Stimulated activated naive CD4-positive, alpha-beta T cell (primary cell): ENCODE measurements at places on chromosomes 3 and 15.

DNA sequence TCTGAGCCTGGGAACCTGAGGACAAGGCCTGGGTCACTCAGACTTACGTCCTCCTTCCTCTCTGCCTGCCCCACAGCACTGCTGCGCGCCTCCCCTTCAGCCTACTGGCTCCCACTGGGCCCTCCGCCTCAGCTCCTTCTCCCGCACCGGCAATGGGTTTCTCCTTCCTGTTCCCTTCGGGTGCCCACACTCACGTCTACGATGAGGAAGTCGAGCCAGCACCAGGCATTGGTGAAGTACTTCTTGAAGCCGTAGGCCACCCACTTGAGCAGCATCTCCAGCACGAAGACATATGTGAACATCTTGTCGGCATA is 70.0 kb downstream of the EXOG start:
- DNase-seq: no peak

GRCh38 chr15:65210770-65211481 is at the start of gene CILP:
CILP (minus strand) TSS chr15:65211473; CDS start chr15:65209755, 1,718 bp downstream.
- DNase-seq: no peak

DNA sequence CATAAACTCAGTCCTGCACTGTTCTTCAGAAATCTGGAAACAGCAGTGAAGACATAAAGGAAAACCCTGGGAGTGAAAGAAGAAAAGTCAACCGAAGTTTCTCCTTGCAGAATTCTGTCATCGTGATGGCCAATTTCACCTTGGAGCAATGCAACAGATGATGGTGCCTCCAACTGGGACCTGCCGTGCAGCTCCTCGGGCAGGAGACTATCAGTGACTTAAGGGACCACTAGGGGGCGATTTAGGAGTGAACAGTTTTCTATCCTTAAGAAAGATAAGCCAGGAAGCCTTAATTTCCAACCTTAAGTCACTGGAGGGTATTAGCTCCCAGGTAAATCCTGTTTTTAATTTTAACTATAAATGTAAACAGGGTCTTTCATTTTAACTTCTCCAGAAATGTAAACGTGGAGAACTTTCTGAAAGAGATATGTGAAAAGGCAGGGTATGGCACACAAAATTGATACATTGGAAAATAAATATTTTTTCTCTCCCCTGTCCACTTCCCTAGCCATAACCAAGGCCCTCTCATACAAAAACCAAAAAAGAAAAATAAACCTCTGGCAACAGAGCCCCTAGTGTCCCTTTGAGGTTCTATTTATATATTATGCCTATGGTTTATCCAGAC is 116.3 kb downstream of the PDZRN3 start:
- DNase-seq: no peak

GRCh38 chr3:128914966-128915645 is 35.7 kb downstream of the ACAD9 start:
- DNase-seq: no peak

DNA sequence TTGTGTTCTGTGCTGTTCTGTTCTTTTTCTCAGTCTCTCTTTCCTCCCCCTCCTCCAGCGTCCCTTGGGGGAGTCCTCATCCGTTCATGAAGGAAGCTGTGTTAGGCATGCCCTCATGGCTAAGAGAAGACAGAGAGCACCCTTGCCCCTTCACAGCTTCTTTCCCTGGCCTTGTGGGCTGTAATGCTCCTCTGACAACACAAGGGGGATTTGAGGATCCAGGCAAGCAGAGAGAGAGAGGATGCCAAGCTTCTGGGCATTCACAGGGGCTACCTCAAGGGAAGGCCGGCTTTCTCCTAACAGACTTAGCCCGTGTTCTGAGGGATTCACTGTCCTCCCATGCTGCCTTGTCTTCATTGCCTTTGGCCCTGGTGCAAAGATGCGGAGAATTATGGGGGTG is 389.5 kb downstream of the LRTM1 start:
- DNase-seq: no peak

GRCh38 chr15:49290191-49290590 is 120.1 kb downstream of the GALK2 start:
- no peak for DNase-seq

DNA sequence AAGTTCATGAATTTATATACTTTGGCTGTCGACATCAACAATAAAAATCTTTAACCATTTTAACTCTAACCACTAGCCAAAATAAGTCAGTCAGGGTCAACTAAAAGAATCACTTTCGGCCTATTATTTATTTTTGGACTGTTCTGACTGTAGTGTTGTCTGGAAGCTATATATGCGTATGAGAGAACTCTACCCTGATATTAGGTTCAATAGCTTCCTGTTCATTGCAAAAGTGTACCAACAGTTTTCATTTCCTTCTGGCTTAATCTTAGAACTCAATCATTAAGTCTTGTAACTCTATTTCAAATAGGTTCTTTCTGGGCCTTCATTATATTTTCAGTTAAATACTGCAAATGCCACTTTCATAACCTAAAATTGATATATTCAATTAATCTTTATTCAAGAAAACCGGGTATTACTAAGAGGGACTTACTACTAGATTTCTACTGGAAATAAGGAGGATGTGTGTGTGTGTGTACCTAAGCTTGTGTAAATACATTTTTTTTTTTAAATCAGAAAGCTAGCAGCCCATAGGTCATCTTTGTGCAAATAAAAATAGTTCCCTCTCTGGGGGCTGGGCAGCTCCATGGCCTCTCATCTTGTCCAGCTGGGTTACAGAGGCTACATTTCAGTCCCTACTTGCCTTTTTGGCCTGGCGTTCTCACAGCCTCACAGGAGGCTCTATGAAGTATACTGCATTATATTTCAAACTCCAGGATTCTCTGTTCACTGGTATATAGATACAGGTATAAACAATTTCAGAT is 5.8 kb downstream of the SERPINI2 start:
- DNase-seq: no peak

GRCh38 chr3:180421721-180422120 is 180.2 kb upstream of the TTC14 start:
- no peak for DNase-seq

DNA sequence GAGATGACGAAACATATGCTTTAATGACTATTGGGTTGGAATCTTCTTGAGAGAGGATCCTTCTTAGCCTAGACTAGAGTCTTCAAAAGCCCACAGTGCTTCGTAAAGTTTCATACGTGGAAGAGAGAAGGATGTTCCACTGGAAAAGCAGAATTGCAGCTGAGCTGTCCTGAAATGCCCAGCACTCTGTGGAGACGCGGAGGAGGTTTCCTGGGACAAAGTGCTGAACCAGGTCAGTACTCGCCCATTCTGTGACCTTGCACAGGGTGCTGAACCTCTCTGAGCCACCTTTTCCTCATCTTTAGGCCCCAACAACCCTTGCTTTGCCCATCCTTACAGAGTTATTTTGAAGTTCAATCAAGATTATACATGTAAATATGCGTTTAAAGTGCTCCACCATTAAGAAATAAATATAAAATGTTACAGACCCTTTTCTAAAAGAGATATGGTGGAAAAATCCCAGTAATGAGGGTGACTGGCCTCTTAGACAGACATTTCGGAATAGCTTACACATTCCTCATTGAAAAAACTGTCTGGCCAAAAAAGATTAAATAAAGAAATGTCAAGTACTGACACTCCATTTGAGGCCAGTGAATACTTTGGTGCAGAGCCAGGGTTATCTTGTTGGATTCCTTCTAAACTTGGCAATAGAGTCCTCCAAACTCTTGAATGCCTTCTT is 4.2 kb upstream of the MAGEF1 start:
- no peak for DNase-seq

DNA sequence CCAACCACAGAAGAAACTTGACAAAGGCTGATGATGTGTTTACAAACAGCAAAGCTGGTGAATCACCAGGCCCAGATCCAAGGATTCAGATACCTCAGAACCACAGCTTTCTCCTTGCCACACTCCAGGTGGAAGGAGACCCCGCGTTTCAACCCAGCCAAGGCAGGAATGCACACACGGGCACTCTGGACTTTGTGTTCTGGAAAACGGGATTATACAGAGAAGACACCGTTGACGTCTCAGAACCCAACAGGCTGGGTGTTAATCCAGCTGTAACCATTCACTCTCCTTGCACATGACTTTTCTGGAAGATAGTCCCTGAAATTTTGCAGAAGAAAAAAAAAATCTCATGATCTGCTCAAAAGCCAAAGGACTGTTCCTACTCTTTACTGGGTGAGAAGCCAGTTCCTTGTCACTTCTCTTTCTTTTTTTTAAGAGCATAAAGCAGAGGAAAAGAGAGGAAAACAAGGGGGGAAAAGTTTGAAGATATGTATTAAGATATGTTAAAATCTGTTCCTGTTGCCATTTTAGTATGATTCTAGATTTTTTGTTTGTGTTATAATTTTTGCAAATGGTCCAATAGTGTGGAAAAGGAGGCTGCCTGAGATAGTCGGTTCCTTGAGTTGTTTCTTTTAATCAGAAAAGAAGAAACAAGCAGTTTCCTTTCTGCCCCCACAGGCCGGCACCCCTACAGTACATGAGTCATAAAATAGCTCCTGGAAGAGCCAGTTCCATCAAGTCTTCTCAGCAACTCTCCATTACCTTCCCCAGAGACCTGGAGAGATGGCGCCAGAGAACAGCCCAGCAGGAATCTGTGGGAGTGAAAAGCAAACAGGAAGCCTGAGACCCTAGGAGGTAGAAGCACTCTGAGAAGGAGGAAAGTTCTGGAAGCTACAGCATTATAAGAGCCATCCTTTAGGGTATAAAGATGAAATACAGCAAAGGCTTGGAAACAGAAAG is 73.1 kb downstream of the RORA start:
- DNase-seq: no peak

DNA sequence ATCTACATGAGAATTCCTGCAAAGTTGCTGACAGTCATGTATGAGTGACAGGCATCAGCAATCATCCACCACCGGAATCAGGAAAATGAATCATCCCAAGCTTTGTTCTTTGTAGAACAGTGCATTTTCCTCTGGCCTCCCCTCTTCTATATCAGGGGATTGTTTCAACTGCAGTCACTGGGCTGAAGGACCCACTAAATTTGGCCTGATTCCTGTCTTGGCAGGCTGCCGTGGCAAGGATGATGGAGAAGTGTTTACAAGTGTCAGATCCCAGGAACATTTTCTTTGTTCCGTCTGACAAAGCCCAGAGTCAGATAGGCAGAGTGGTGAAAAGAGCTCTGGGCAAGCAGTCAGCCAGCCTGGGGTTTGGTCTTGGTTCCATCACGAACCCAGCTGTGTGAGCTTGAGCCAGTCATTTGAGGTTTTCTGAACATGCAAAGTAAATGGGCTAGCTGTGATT is 175.1 kb upstream of the TSC22D2 start:
- DNase-seq: no peak
